ENCODE measurements at places on chromosomes 16 and 17.

DNA sequence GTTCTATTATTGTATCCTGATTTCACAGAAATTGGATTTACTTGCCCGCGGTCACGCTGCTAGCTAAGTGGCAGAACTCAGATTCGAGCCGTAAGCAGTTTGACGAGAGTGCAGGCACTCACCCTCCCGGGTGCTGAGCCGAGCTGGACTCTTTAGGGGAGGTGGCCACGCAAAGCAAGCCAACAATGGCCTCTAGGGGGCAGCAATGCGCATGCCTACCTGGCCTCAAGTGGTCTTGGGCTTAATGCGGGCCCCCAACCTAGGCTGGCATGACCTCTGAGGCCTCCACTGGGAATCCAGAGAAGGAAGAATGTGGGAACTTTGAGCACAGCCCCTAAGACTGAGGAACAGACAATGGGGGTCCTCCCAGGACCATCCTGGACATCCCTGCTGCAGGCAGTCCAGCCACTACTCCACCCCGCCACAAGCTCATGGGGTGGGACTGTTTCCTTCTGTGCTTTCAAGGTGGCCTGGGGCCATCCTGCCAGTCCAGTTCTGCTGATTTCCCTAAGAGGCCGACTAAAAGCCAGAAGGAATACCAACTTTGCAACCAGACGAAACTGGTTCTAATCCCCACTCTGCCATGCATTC lies 276.5 kb downstream of the XYLT1 start:
- DNase-seq: peak; percentile 37

- DNase-seq: no peak
Observed at GRCh38 chr16:67529582-67530012, 968 bp downstream of the RIPOR1 start.

DNA sequence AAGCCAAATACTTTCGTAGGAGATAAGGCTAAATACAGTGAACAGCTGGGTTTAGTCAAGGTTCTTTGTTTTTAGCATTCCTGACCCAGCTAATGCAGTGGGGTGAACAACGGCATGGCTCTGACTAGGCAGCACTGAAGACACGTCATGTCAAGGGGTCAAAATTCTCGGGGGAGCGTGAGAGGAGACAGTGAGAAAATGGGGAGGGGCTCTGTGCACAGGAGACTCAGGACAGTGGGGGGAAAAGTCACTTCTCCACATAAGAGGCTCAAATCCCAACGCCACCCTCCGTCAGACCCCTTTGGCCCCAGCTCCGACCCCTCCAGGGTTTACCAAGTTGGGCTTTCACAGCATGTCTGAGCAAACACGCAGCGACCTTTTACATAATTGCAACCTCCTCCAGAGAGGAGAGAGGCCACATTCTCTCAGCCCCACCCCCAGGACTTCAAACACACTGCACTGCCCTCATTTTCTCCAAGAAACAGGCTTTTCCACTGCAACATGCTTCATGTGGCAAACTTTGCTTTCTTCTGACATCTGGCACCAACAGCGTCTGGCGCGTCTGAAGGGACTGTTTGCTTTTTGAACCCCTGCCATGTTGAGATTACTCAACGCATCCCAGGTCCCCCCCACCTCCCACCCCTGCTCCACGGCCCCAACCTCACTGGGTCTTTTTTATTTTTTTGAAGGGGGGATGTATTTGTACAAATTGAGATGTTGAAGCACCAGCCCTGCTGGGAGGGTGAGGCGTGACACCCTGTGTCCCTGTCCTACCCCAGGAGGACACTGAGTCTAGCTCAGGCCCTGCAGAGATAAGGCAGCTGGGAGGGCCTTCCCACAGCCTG lies 30.0 kb downstream of the AXIN2 start:
- DNase-seq: no peak

- no peak for DNase-seq
Observed at GRCh38 chr16:62067981-62068380, 31.7 kb upstream of the CDH8 start.

DNA sequence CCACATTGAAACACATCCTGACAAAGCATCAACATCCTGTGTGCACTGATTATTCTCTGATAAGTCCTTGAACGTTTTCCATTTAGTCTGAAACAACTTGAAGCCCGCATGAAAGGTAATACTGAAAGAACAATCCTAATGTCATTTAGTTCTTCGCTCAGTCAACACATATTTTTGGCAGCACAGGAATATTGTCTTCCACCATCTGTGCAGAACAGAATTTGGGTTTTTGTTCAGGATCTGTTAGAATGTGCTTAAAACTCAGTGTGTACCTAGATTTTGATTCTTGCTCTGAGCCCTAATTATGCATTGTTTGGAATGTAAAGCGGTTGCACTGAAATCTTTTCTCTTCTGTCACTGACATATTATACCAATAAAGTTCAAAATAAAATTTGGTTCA lies 1036.6 kb downstream of the CDH11 start:
- DNase-seq: no peak

GRCh38 chr17:49850772-49851386 lies 3.0 kb upstream of the TAC4 start:
- no peak for DNase-seq
